Cortex of kidney (tissue), 1 donor: ENCODE measurements at places on chromosomes 7 and 10.

GRCh38 chr7:47428052-47428767, 153.7 kb downstream of the TNS3 start:
- DNase-seq = no peak

- no peak for DNase-seq
Measured at GRCh38 chr10:102523250-102524029, 19.7 kb downstream of the SUFU start.

- no peak for DNase-seq
Measured at GRCh38 chr10:116779076-116779687, 36.8 kb upstream of the HSPA12A start.

- no peak for DNase-seq
Measured at GRCh38 chr10:97999066-97999922, 31.1 kb downstream of the CRTAC1 start.

GRCh38 chr7:20945451-20945850, 158.8 kb upstream of the SP8 start:
- no peak for DNase-seq

- no peak for DNase-seq
Measured at GRCh38 chr10:31756101-31756728, 172.4 kb downstream of the ARHGAP12 start.

- DNase-seq = no peak
Measured at GRCh38 chr7:67631476-67631875, 634.8 kb downstream of the TYW1 start.

GRCh38 chr10:99966306-99966705, 43.4 kb downstream of the DNMBP start:
- no peak for DNase-seq

DNA sequence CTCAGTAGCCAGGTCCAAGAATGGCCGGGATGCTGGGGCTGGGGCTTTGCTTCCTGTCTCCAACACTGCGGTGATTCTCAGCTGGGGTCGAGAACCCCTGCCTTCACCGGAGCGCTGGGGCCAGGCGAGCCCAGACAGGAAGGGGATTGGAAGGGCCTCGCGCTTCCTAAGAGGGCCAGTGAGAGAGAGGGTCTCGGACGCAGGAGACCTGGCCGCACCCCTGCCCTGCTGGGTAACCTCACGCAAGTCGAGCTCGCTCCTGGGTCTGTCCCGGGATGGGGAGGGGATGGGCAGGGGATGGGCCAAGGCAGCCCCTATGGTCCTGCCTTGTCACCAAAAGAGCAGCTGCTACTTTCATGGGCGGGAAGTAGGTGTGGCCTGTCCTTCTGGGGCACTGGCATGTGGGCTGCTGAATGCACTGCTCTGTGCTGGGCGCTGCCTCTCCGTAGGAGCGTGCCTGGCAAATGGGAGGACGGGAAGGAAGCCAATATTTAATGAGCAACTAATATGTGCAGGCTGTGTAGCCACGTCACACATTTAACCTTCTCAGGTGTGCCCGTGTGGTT, 20.0 kb downstream of the KCNK18 start:
- no peak for DNase-seq

- DNase-seq = no peak
Measured at GRCh38 chr7:140857048-140857447, 67.7 kb downstream of the BRAF start.

GRCh38 chr7:21084286-21084685, 297.6 kb upstream of the SP8 start:
- DNase-seq = no peak

- DNase-seq = no peak
Measured at GRCh38 chr7:20831451-20831850, 44.8 kb upstream of the SP8 start.

GRCh38 chr10:60717852-60718251, 60.4 kb upstream of the CDK1 start:
- DNase-seq = no peak

- no peak for DNase-seq
Measured at GRCh38 chr7:134101716-134102115, 25.4 kb upstream of the LRGUK start.

DNA sequence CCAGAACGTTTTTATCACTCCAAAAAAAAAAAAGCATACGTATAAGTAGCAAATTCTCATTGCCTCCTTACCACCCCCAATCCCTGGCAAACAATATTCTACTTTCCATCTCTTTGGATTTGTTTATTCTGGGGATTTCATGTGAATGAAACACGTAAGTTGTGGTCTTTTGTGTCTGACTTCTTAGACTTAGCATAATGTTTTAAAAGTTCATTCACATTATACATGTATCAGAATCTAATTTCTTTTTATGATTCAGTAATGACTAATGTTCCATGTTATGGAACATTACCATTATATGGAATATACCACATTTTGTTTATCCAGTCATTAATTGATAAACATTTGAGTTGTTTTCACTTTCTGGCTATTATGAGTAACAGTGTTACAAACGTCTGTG, 12.5 kb upstream of the KLHL7 start:
- DNase-seq = no peak
